Adrenal gland (tissue), 19 donors: ENCODE measurements at places on chromosomes 1 and 21.

DNA sequence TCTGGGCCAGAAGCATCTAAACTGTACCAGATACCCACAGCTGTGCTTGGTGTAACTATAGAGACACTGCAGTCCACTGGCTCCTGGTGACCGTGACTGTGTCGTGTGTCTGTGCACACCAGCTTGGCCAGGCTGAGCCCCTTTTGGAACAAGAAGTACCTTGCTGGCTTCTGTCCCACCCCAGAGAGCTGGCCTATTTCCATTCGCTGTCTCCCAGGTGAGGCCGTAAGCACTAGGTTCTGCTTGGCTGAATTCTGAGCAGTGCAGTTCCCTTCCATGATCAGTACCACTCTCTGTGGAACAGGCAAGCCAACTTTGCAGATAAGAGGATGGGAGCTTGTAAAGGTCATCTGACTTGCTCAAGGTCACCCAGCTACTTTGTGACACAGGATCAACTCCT is 119.9 kb upstream of the DNAH14 start:
- H3K36me3 ChIP-seq, result no peaks in the 10 kb centered on the region
- no peak overlapping the region for H3K27ac ChIP-seq
- no peaks in the 10 kb centered on the region for H3K4me1 ChIP-seq
- no peaks in the 10 kb centered on the region for H3K27me3 ChIP-seq

DNA sequence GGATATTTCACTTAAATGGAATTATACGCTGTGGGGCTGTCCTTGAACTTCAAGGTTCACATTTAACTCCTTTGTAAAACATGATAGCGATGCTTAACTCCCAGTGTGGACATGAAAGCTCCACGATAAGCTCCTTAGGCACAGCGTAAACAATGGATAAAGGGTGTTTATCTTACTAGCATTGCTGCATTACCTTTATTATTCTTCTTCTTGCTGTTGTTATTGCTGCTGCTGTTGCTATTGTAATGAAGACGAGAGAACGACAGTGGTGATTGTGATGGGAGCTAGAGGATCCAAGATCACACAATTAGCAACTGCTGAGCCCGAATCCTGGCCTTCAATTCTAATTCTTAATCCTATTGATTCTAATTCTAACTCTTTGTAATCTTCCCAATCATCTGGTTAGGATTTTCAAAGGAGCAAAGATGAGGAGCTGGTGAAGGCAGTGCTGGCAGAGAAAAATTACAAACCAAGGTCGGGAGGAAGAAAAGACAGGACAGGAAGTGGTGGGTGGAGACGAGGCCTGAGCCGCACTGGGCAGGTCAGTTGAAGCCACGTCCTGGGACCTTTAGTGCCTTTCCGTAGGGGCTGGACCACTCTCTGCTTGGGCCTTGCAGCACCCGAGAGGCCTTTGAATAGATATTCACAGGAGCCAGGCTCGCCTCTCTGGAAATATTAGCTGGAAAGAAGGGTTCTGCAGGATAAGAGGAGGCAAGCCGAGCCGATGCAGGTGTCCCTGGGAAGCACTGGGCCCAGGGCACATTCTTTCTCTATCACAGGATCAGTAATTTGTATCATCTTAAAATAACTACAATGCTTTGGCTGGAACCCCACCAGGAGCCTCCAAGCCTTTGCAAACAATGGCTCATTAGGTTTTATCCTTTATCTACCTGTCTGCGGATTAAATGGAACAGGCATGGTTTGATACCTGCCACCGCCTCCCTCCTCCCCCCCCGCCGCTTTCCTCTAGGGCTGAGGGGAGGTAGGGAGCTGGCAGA is 571.6 kb downstream of the AJAP1 start:
- H3K4me3 ChIP-seq, result no peak overlapping the region
- DNase-seq, result no peak
- no peak overlapping the region for H3K27ac ChIP-seq
- no peaks in the 10 kb centered on the region for H3K4me1 ChIP-seq
- H3K27me3 ChIP-seq, result peaks cover 14% of the 10 kb centered on the region

- no peaks in the 10 kb centered on the region for H3K27me3 ChIP-seq
- no peak for DNase-seq
- H3K27ac ChIP-seq, result no peak overlapping the region
- no peaks in the 10 kb centered on the region for H3K4me1 ChIP-seq
- H3K36me3 ChIP-seq, result no peaks in the 10 kb centered on the region
- no peak overlapping the region for H3K4me3 ChIP-seq
These were observed 181.4 kb upstream of the B3GALT2 start for GRCh38 chr1:193367863-193368262.

- peaks cover 4% of the 10 kb centered on the region for H3K27me3 ChIP-seq
- no peaks in the 10 kb centered on the region for H3K4me1 ChIP-seq
- no peaks in the 10 kb centered on the region for H3K36me3 ChIP-seq
These were observed 25.5 kb downstream of the B3GALT5 start for GRCh38 chr21:39638281-39638680.

GRCh38 chr1:2605509-2606395 is 19.2 kb downstream of the PRXL2B start:
- no peaks in the 10 kb centered on the region for H3K36me3 ChIP-seq
- H3K4me1 ChIP-seq, result no peaks in the 10 kb centered on the region
- H3K4me3 ChIP-seq, result no peak overlapping the region
- no peak for DNase-seq
- H3K27me3 ChIP-seq, result peaks cover 4% of the 10 kb centered on the region

DNA sequence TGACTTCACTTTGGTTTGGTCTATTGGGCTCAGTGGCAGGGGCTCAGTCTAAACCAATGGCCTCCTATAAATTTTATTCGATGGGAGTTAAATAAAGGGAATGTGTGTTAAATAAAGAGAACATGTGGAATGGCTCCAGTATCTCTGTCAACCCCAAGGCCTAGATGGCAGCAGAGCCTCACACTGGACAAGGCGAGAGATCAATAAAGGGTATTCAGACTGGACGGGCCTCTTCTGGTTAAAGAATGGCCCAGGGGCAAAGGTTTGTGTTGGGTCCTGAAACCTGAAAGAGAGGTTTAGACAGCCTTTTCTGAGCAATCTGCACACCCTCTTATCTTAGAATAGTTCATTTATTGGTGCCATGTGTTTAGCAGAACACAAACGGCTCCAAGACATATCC is 34.7 kb downstream of the SH3BP5L start:
- H3K27ac ChIP-seq, result no peak overlapping the region
- no peaks in the 10 kb centered on the region for H3K36me3 ChIP-seq
- H3K4me1 ChIP-seq, result no peaks in the 10 kb centered on the region
- no peaks in the 10 kb centered on the region for H3K27me3 ChIP-seq
- no peak overlapping the region for H3K4me3 ChIP-seq

DNA sequence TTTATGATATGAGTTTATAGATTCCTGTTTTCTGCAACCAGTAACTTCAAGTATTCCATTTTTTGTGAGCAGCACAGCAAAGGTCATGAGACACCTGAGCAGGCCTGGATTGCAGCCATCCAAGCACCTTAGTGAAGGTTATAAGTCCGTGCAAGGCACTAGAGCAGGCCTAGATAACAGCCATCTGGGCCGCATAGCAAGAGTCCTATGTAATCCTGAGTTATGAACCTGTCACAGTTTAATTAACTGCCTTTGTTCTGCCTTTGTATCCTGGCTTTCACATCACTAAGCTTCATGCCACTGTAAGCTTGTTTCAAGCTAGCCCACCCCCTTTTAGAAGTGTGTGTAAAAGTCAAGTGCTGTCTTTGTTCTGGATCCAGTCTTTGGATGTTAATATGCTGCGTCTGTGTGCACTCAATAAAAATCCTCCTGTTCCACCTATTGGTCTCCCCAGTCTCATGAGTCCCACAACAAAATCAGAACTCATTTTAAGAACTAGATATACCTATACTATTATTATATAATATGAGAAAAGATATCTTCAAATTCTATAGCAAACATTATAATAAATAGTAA is 556.2 kb upstream of the CHRM3 start:
- no peak overlapping the region for H3K27ac ChIP-seq
- no peaks in the 10 kb centered on the region for H3K36me3 ChIP-seq
- H3K4me3 ChIP-seq, result no peak overlapping the region
- H3K4me1 ChIP-seq, result no peaks in the 10 kb centered on the region
- H3K27me3 ChIP-seq, result no peaks in the 10 kb centered on the region
